ENCODE measurements at places on chromosomes 6 and 20.

- DNase-seq: no peak
Measured at GRCh38 chr6:29907637-29908340, 34.5 kb upstream of the HLA-A start.

GRCh38 chr6:112087916-112088315 is 525 bp downstream of the FAM229B start:
- DNase-seq: no peak

DNA sequence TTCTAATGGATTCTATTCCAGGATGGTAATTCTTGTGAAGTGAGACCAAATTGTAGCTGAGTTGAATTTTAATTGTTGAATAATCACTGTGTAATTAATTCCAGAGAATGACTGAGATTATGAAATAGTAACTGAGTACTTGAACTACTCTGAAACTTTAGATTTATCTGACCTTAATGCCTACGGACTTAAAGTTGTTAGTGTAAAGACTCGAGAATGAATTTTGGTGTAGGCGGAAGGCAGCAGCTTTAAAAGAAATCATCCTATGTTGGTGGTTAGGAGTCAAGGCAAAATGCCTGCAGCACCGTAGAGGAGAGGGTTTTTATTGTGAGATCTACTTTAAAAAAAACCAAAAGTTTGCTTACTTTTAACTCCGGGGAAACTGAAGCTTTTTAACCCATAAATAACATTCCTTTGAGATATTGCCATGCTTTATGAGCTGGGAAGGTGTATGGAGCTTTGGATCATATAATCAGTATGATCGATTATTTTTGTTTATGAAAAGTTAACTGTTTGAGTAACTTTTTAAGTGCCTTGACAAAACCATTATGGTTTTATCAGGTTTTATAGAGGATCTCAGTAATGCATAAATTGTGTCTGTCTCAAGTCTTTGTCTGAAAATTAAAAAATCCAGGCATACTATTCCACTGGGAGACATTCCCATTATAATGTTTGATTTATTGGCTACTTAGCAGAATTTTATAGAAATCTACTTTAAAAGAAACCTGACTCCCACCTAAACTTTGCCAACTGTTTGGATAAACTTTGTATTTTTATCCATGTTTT is 46.1 kb downstream of the MYO6 start:
- DNase-seq: no peak

DNA sequence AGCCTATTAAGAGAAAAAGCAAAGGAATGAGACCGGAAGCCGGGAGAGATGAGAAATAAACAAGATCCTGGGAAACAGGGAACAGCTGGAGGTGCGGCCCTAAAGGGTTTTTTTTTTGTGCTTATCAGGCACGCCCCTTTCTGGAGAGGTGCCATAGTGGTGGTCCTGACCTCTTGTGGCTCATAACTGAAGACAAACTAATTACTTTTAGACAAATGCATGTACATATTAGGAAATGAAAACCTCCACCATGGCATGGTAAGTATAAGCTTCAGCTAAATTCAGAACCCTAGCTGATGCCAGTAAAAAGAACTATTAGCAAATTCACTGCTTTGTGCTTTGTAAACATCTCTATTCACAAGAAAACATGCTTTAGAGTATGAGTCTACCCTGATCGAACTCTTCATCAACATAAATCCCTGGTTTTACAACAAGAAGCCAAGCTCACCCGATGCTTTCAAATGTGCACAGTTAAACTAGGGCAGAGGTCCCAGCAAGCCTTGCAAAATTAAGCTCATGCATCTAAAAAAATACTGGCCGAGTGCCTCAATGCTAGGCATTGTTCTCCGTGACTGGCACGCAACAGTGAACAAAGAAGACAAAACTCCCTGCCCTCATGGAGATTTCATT is 96.4 kb upstream of the MRPS10 start:
- no peak for DNase-seq

DNA sequence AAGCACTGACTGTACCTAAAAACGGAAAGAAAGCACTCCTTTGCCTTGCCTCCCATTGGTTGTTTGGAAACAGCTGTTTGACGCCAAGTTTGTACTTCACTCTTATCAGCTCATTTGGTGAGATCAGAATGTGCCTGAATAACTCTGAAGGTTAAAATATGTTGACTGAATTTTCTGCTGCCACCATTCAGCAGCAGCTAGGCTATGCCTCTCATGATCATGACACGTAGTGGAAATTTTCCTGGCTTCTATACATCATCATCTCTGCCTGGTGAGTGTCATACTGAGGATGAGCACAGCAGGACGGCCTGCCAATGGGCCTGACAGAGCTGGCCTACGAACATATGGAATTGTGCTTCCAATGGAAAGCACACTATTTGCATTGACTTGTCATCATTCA is 704.9 kb upstream of the CITED2 start:
- no peak for DNase-seq

DNA sequence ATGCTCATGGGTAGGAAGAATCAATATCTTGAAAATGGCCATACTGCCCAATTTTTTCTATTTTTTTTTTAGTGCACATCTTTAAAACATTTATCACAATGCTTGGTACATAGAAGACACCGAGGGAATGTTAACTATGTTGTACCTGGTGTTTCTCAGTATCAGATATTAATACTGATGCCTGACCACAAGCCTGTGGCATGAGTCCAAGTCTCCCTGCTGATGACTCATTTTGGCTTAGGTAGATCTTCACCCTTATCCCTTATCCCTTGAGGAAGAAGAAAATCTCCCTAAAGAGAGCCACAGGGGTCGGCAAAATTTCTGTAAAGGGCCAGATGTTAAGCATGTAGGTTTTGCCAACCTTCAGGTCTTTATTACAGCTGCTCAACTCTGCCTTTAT is 14.5 kb downstream of the CD109 start:
- DNase-seq: no peak

DNA sequence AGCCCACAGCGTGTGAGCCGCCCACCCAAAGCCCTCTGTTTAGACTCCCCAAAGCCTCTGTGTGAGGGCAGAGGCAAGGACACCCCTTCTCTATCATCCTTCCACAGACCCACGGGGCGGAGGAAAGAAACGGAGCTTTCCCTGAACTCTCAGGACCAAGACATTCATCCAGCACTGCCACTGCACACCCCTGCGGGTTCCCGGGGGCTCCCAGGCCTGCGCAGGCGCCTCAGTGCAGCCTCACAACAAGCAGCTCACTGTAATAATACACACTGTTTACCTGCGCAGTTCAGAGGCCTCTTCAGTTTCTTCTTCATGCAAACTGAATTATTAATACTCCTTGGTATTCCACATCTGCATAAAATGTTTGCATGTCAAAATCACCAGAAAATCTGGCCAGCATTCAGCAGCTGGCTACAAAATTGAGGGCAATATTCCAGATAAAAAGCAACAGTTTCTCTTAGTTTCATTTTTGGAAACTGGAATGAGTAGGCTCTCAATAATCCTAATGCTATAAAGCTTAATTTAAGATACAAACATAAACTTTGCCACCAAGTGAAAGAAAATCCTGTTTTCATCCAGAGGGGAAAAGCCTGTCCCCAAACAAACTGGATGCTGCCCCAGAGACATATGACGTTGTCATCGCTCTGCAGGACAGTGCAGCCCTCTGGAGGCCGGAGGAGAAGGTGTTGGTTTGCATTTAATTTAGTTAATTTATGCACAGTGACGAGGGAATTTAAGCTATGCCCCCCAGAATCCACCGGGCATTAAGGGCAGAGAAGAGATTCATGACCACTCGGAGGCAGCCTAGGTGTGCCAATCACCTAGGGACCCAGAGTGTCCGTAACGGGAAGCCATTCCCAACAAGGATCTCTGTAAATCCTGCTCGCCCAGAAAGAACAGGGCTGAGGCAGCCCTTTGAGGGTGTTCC is 45.3 kb downstream of the NINL start:
- DNase-seq: no peak

- no peak for DNase-seq
Measured at GRCh38 chr6:52325695-52326471, 36.1 kb upstream of the PAQR8 start.

GRCh38 chr20:62413896-62414481 is 6.9 kb upstream of the CABLES2 start:
- DNase-seq: no peak

GRCh38 chr6:168834801-168835200 is 393.8 kb downstream of the SMOC2 start:
- DNase-seq: no peak

GRCh38 chr20:51505566-51505965 is 37.0 kb downstream of the NFATC2 start:
- DNase-seq: no peak

- DNase-seq: no peak
Measured at GRCh38 chr6:4574007-4574406, 202.2 kb upstream of the CDYL start.

DNA sequence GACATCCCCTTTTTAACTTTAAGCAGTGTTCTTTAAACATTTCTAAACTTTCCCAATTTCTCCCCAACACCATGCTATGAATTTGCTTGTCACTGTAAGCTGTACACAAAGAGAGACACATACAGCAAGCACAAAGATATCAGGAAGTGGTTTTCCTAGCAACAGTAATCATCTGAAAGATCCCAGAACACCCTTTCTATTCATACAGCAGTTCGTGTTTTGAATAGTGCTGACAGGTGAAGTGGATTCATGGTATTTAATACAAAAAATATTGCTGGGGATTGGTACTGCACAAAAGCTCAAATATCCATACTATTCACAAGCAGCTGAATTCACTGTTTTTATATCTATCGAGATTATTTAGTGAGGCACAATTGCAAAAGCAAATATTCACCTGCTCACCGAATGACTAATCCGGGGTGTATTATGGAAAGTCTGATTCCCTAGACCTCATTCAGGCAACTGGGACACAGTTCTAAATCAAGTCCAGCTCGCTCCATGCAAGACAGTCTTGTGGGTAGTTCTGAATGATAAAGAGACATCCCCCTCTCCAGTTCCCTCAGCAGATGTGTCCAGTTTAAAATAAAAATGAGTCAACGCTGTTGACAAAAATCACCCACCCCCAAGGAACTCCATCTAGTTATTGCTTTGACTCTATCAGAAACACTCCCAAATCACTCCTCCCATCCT is 107.1 kb upstream of the TSHZ2 start:
- DNase-seq: no peak

- no peak for DNase-seq
Measured at GRCh38 chr6:41519745-41520699, 26.2 kb upstream of the FOXP4 start.

GRCh38 chr20:64027981-64028685 is 7.8 kb upstream of the C20orf204 start:
- no peak for DNase-seq

- no peak for DNase-seq
Measured at GRCh38 chr6:49563006-49563886, 12.8 kb downstream of the C6orf141 start.

- no peak for DNase-seq
Measured at GRCh38 chr20:43472671-43473380, 15.1 kb downstream of the SRSF6 start.

DNA sequence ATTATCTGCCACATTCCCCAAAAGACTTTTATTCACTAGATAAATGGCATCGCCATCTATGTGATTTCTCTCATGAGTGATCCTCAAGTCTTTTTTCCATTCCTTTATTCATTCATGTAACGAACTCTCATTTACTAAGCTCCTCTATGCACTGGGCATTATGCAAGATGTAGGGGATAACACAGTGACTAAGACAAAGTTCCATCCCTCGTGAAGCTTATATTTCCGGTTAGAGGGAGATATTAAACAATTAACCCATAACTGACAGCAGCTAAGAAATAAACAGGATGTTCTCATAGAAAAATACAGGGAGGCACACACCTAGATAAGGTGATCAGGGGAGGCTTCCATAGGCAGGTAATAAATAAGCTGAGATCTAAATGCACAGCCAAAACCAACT is 17.2 kb upstream of the PREX1 start:
- no peak for DNase-seq

GRCh38 chr6:28003059-28003458 is 46.0 kb downstream of the OR2B6 start:
- DNase-seq: no peak

- DNase-seq: no peak
Measured at GRCh38 chr6:129454488-129454887, 255.5 kb downstream of the ARHGAP18 start.

DNA sequence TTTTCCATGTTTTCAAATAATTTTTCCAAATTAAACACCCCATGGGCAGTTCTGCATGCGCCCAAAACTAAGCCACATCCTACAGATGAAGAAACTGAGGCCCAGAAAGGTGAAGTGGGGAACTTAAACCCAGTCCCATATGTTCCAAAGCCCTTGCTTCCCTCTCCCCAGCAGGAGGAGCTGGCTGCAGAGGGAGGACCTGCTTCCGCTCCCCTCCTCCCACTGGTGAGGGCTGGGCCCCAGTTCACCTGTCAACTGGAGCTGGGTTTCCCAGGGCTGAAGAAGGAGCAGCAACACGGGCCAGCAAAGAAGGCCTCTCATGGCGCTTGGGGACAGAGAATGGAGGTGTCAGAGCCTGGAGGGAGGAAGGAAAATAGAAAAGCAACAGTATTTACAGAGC is 1.4 kb upstream of the RBPJL start:
- no peak for DNase-seq

- DNase-seq: no peak
Measured at GRCh38 chr6:79369026-79369425, 134.5 kb upstream of the HMGN3 start.

DNA sequence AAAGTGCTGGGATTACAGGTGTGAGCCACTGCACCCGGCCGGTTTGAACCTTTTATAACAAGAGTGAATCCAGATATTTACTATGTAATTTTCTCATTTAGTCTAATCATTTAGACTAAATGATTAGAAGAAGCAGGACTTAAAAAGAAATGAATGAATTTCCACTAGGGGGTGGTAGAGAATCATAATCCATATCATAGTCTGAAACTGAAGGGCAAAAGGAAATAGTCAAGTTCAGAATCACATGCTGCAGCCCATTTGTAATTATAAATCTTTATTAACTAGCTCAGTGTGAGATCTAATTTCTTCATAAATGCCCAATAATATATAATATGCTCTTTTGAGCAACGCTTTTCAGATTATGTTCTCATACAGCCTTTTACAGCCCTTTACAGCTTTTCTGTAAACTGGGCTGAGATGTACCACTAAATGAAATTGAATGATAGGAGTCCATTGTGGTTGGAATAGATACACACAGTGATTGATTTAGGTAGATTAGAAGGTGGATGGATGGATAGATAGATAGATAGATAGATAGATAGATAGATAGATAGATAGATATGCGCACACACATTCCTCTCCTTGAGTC is 31.8 kb downstream of the PSMB9 start:
- DNase-seq: no peak

DNA sequence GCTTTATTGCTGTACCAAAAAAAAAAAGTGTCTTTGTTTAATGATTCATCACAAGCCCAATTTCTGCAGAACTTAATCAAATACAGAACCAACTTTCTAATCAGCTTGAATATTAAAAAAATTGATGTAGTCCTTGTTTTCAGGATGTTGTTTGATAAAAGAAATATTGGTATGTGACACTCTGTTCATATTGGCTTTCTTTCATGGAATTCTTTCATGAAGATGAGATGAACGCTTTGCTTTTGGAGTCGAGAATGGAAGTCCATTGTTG is 184.3 kb downstream of the ZNF217 start:
- no peak for DNase-seq

- no peak for DNase-seq
Measured at GRCh38 chr6:108850669-108851465, 2.6 kb downstream of the ARMC2 start.
